Left renal pelvis (tissue), 4 donors: ENCODE measurements at places on chromosomes 5 and 9. TPM values are rescaled to one million over a fixed set of nuclear protein-coding genes. Genes with fewer than 3 reads are reported as not detected.

DNA sequence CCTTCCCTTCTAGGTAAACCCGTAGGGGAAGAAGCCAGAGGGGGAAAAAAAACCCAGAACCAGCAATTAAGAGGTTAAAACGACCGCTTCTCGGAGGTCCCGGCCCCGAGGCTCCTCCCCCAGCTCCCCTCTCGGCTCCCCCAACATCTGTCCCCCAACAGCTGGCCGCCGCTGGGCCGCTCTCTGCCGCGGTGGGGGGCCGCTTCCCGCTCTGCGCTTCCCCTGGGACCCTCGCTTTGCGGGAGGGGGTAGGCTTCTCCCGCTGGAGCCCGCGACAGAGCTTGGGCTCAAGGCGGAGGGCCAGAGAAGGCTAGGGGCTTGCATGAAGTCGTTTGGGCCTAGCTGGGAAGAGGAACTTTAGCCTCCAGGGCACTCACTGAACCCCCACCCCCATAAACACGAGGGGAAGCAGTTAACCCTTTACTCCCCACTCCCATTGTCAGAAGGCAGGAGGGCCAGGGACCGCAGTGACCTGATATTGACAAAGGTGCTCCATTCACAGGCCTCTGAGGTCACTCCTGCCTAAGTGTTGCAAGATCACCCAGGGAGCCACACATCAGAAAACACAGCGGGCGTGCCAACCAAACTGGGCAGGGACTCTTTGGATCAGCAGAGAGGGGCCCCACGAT, 7.5 kb downstream of the LHX6 start:
- no peak for DNase-seq

DNA sequence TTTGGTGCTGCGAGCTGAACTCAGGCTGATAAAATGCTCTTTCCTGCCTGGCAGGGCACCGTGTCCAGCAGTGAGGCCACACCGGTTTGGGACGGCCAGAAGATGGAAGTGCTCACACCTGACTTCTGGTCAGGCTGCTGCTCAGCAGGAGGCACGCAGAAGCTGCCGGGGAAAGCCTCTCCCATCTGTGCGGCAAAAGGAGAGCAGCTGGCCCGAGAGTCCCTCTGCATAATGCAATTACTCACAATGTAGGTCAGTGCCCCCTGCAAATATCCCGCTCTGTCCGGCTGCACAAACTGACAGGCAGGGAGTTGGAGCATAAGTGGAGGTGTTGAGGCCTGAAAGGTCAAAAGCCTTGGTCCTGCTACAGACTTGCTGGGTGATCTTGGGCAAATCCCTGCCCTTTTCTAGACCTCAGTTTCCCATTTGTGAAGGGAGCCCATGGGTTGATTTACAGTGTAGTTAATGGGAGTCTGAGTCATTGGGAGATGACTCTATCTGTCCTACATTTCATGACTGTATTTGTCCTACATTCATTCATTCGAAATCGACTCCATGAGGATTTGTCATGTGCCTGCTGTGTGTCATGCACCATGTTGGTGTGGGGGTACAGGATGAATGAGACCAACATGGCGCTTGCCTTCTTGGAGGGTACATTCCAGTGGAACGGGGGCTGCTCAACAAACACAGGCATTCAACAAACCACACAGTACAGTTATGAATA, 61.8 kb upstream of the TBC1D2 start:
- no peak for DNase-seq

Gene PDCD1LG2
- 0.27 TPM for polyA plus RNA-seq

DNA sequence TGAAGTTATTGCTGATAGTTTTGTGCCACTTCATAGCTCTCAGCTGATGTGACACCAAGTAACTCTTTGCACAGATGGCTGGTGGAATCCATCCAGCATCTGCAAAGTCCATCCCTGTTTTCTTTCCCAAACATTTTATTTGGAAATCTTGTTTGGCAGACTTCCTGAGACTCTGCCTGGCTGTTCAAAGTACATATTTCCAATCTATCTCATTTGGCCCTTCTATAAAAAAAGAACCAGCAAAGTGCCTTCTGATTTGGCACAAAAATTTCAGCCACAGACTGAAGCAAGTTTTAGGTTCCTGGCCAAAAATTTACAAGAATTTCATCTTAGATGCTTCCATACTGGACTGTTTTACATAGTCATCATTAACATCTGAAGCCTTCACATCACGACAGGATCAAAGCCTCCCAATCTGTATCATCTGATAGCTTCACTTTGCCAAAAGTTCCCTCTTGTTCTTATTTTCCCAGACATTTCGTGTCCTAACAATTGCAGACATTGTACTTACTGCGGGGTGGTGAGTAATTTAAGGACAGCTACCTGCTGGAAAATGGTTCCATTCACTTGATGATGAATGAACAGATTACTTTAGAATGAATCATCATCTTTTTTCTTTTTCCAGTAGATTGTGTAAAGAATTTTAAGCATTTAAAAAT, 377.3 kb downstream of the KIAA0825 start:
- DNase-seq = no peak

Gene GRAMD2B
- polyA plus RNA-seq = 20.5 TPM

- no peak for DNase-seq
Measured at GRCh38 chr9:114723931-114724330, 41.9 kb upstream of the TEX48 start.

DNA sequence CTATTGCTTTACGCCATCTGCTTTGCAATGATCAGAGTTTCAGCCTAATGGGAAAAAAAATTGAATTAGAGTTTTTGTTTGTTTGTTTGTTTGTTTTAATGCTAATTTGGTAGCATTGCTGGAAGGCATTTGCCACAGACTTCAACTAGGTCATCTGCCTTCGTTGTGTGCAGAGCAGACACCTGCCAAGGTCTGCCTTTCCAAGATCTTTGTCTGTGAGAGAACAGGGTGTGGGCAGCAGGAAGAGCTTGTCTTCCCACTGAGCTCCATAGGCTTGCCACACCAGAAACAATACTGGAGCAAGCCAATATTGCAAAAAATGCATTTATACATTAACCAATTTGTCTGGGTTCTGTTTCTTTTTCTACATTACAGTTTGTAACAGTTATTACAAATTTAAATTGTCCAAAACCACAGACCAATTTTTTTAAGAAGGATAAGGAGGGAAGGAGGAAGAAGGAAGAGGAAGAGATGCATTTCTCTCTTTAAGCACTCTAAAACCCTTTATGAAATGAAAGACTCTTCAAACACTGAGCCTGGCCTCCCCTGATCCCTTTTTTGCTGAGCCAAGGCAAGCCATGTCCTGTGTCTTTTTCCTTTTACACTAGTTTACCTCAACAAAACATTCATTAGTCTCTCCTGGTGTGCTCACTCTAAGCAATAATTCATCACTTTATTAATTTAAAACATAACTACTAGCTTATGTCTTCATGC, 210.5 kb downstream of the SNX18 start:
- no peak for DNase-seq

- DNase-seq = no peak
Measured at GRCh38 chr5:78221964-78222451, 72.5 kb downstream of the AP3B1 start.

DNA sequence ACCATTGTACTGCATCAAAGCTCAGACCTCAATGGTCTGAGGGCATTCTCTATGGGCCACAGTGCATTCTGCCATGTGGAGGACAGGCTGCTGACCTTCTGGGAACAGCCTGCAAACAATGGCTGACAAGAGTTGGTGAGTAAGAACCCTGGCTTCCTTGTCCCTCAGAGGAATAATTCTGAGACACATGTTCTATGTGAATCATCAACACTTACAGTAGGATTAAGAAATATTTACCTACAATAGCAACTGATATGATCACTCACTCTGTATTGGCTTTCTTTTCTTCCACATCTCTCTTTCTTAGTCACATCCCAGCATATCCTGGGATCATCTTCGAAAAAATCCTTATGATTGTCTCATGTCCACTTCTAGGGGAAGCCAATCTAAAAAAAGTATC, 306.5 kb upstream of the ITGA1 start:
- no peak for DNase-seq

Gene CD14
- 10.2 TPM for polyA plus RNA-seq

GRCh38 chr9:92639124-92639523, 30.8 kb downstream of the IPPK start:
- no peak for DNase-seq

DNA sequence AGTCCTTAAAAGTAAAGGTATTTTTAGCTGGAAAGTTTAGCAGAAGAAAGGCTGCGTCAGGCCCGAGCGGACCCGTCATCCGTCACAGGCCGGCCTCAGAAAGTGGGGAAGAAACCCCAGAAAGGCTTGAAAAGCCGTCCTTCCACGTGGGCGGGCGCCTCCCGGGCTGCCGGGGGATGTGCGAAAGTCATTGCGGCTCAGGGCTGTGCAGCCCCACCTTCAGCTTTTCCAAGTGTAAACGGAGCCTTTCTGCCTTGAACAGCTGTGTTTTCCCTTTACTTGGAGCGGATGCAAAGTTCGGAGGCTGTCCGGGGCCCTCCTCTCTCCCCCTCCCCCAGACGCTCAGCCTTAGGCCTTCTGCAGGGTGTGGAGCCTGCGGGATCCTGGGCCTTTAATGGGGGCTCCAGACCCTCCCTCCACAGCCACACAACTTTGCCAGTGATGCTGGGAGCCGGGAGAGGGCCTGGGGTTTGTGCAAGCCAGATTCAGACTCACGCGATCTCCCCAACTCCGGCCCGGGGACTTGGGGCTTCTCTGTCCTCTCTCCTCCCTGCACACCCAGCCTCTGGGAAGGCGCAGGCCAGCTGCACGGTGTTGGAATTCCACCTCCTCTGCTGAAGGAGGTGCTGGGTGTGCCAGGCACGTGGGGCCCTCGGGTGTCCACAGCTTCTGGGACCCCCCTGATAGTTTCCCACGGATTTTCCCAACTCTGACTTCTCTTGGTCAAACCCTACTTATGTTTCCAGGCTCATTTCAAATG, 95.5 kb upstream of the RAPGEF1 start:
- DNase-seq = no peak

Gene SLC31A2
- polyA plus RNA-seq = 2.4 TPM

GRCh38 chr9:21964925-21965385, 29.2 kb downstream of the CDKN2A start:
- DNase-seq = no peak

GRCh38 chr5:74875994-74876791, 10.0 kb upstream of the FAM169A start:
- DNase-seq = no peak

GRCh38 chr9:121652021-121652837, 795 bp downstream of the DAB2IP start:
- no peak for DNase-seq

DNA sequence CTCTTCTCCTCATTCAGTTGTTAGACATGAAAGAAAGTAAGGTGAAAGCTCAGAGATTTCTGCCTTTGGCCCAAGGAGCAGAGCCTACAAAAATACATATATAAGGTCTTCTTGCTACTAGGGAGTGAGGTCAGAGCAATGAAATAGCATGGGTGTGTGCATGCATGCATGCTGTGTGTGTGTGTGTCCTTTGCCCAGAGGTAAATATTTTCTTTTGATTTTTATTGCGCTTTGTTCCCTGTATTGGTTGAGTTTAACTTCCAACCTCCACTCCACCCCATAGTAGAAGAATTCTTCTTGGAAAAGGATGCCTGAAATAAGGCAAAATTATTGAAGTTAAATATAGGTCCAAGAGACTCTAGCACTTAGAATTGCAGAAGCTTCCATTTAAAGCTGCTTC, 248.0 kb upstream of the PTGER4 start:
- DNase-seq = no peak

Gene IFNK
- not detected for polyA plus RNA-seq

Gene KIAA0825
- 5.6 TPM for polyA plus RNA-seq

DNA sequence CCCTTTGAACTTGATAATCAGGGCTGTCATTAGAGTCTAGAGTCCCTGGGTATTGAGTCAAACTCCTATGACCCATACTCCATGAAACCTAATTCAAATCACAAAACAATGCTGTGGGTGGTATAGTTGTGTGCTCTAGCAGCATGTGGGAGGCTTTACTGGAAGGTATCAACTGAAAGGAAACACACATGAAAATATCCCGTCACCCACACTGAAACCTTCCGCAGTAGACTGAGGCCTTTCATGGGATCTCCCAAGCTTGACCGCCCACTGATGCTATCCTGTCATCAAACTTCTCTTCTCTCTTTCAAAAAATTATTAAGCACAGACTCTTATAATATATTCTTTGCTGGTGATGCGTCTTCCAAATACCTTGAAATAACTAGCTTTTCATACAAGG, 569.1 kb upstream of the MEF2C start:
- DNase-seq = no peak

- no peak for DNase-seq
Measured at GRCh38 chr5:148491793-148492184, 108.0 kb downstream of the FBXO38 start.

DNA sequence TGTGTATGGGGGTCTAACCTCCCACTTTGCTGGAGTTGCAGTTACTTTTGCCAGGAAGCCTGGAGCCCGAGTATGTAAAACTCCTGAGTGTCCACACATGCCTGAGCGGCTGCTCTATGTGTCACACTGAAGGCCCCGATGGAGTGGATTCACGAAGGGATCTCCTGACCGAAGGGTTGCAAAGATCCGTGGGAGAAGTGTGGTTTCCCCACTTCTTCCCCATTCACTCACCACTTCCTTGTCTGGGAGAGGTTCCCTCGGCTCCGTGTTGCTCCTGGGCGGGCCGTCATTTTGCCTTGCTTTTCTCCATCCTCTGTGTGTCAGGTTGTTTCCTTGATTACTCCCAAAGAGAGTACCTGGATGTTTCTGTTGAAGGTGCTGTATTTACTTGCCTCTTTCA, 16.2 kb upstream of the IL3 start:
- no peak for DNase-seq

- no peak for DNase-seq
Measured at GRCh38 chr9:995781-996180, 19.3 kb downstream of the DMRT3 start.

DNA sequence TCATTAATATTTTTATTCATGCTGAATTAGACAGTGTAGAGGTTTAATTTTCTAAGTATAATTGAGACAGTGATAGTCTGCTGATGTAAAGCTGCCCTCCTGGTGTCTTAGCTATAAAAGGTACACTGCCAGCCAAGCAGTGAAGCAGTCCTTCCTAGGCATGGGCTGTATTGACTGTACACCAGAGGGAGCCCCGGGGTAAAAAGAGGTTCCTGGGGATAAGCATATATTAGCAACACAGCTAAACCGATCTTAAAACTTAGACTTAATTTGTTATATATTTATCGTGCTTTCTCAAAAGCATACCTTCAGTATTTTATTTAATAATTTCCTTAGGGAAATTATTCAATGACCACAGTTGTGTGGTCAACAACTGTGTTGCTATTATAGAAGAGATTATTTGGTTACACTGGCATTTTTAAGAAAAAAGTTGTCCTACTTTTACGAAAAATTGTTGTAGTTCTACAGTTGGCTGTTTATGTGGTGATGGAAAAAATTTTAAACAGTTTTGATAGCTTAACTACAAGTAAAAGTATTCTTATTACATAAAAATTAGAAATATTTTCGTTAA, 68.8 kb downstream of the ELL2 start:
- DNase-seq = no peak

Gene CDKN2B-AS1
- not detected for polyA plus RNA-seq

GRCh38 chr5:150256410-150257064, 33.0 kb downstream of the CAMK2A start:
- DNase-seq = no peak

GRCh38 chr5:1495525-1495897, 28.2 kb downstream of the LPCAT1 start:
- DNase-seq = no peak

Gene PCDHGA11
- 4.3 TPM for polyA plus RNA-seq

- DNase-seq = no peak
Measured at GRCh38 chr5:761059-761771, 23.3 kb downstream of the ZDHHC11B start.

Gene PCDHB14
- 10.1 TPM for polyA plus RNA-seq
